ENCODE measurements at places on chromosomes 6 and 20. TPM values are rescaled to one million over a fixed set of nuclear protein-coding genes. Genes with fewer than 3 reads are reported as not detected.
A peak's percentile ranks its signal among the peaks of the same experiment; 100 is the strongest.

DNA sequence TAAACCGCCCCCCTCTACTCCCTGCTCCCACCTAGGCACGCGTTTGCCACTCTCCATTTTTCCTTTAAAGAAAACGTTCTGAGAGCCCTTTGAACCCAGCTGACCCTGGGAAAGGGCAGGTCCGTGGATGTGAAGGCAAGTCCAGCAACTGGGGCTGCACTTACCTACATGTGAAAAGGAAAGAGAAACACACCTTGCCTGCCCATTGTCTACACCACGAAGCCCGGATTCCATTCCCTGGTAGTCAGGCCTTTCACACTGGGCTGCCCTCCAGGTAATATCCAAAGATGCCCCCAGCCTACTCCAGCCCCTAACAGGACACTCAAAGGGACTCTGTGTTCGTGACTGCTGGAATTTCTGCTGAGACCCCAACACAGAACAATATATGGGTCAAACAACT is 94.4 kb downstream of the CD83 start:
- DNase-seq: no peak

GRCh38 chr6:17281100-17281496 is at the start of gene RBM24:
Gene RBM24 (plus strand): TSS chr6:17281361. CDS start chr6:17281582, 221 bp downstream.
- peak; percentile 60 for DNase-seq

GRCh38 chr6:44349904-44350649 is 7.6 kb downstream of the SPATS1 start:
- no peak for DNase-seq

DNA sequence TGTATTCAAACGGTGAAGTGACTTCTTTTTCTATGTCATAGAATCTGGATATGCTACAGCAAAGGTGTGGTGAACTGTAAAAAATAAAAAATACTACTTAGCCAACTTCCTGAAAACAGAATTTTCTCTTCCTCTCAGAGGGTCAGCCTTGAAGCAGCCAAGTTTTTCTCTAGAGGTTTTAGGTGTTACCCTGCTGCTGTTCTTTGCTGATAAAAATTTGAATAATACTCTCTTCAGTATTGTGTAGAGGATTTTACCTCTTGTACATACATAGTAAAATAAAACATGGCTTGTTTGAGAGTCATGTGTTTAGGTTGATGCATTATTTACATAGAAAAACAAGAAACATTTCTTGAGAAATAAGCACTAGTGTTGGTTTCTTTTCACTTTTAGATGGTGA is 458.4 kb downstream of the TBC1D32 start:
- DNase-seq: no peak

DNA sequence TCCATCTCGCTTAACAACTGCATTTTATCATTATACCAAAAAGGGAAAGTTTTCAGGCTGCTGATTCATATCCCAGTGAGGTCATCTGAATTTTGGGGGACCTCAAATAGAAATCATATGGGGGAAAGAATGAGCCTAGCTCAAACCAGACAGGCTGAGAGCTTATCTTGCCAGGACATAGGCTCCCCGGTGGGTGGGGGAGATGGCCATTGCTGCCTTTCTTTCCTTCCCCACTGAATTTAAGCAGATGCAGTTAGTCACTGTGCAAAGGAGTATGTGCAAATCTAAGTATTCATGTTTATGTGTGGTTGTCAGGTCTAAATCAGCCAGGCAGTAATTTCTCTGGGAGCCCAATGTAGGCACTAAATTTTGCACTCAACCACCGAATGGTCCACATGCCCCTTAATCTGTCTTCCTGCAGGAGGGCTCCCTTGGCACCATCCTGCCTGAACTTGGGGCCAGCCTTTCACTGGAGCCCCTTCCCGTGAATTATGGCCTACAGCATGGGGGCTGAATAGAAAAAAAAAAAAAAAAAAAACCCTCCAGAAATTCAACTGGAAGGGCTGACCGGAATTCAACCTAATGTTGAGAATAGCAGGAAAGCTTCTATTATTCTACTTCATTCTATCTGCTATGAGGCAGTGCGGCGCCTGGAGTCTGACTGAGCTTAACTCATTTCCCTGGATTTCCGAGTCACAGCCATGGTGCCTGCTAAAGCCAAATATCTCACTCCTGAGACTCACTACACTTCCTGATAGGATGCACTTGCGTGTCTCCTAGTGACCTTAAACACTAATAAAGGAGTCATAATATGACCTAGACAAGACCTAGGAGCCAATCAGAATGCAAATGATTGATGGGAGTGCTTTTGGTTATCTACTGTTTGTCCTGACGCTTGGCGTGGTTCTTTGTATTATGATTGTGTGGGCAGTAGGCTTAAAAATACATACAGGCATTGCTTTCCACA is 161.5 kb upstream of the HEY2 start:
- no peak for DNase-seq

CALHM5 gene
- total RNA-seq: 2.5 TPM

GRCh38 chr6:50602292-50602691 is 111.0 kb upstream of the TFAP2D start:
- DNase-seq: no peak

BFSP1 gene
- total RNA-seq: 0.68 TPM

- no peak for DNase-seq
Observed at GRCh38 chr6:146041282-146041681, 12.4 kb downstream of the GRM1 start.

- DNase-seq: no peak
Observed at GRCh38 chr6:300494-301198, 8.4 kb downstream of the DUSP22 start.

RBM24 gene
- total RNA-seq: 121 TPM

DNA sequence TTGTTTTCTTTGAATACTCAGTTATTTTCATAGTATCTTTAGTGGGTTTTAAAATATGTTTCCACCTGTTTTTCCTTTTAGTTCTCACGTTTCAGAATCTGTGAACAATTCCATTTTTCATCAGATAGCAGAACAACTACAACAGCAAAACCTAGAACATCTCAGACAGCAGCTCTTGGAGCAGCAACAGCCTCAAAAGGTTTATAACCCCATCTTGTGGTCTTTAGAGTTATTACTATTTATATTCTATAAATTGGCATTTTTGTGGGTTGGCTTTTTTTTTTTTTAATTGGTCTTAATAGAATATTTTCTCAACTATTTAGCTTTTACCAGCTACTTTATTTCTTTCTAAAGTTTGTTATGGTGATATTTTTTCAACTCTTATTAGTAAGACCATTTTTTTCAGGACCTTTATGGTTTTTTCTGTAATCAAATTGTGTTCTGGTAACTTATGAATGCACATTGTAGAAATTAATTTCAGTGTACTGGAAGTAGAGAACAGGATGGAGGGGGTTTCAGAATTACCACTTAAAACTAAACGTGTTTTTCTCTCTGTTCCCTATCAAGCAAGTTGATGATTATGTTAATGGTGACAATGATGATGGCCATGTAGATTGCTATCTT is 72.2 kb downstream of the SCAF8 start:
- DNase-seq: no peak

DNA sequence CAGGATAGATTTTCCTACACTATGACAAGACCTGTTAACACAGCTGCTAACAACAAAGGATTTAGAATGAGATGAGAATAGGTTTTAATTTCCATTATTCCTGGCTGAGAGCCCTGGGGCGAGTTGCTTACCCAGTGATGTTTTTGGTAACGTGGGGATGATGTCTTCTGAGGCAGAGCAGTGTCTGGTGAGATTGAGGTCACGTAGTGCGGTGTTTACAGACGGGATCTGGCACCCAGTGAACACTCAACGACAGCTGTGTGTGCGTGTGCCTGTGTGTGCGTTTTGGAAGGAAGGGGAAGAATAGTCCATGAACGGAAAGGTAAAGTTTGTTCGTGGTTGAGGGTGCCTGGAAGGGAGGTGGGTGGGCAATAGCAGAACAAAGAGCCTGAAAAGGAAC is 384.7 kb downstream of the C6orf118 start:
- DNase-seq: no peak

TOP1 gene
- 30.4 TPM for total RNA-seq

DNA sequence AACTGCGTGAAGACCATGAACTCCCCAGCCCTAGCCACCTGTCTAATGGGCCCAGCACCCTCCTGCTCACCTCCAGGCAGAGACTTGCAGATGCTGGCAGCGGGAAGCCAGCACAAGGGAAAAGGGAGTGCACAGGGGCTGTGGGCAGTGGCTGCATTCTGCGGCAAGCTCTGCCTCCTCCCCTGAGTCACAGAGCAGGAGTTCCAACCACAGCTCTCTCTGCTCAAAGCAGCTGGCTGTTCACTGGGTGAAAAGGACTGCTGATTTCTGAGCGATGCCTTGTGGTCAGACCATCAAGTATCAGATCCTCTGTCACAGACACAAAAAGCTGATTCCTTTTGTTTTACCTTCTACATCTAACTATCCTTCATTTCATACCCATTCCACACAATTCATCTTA is 10.5 kb downstream of the NKX2-2 start:
- no peak for DNase-seq

WTAP gene
- total RNA-seq: 57.4 TPM

GRCh38 chr20:39897058-39897457 is 792.0 kb downstream of the MAFB start:
- DNase-seq: no peak

DNA sequence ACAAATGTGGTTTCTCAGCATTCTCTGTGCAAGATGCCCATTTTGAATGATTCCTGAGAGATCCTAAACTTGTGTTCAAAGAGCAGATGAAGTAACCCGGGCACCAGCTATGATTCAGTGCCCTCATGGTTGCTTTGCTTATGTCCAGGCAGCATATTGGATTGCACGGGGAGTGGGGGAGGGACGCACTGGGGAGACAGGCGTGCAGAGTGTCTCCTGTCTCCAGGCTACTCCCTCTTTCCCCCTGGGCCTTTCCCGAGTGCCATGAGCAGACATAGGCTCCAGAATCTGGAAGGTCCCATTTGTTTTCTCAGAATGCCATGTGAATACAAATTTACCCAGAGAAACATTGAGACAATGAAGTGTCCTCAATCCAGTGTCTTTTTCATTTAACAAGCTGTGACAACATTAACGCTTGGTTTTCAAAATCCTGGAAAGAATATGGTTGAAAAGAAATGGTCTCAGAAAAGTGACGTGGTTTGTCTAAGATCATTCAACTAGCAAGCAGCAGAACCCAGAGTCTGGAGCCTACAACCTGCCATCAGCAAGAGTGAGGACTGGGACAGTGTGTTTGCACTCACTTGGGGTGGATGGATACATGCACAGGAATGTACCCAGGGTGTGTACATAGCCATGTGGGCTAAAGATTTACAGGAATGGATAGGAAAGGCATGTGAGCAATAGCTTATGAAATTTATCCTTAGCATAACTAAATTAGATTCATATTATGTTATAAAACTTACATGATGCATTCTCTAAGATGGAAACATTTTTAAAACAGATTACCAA is 4.2 kb downstream of the SYNDIG1 start:
- no peak for DNase-seq

SIRPD gene
- not detected for total RNA-seq

GRCh38 chr6:18081025-18081668 is 41.3 kb downstream of the NHLRC1 start:
- no peak for DNase-seq

DNA sequence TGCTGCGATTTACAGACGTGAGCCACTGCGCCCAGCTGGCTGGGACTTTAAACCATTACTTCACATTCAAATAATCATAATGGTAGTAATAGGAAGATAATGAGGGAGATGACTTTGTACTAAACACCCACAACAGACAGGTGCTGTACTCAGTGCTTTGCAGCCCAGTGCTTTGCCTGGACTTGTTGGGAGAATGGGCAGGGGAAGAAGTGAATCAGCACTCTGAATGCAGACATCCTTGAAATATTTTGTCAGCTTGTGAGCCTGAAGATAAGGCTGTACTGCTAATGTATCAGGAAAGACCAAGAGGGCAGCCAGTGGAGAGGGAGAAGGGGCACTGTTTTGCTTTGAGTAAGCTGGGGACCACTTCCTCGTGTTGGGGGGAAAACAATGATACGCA is 17.4 kb downstream of the NKX2-2 start:
- DNase-seq: no peak

SLA2 gene
- total RNA-seq: 0.37 TPM

BANF2 gene
- total RNA-seq: not detected

DNA sequence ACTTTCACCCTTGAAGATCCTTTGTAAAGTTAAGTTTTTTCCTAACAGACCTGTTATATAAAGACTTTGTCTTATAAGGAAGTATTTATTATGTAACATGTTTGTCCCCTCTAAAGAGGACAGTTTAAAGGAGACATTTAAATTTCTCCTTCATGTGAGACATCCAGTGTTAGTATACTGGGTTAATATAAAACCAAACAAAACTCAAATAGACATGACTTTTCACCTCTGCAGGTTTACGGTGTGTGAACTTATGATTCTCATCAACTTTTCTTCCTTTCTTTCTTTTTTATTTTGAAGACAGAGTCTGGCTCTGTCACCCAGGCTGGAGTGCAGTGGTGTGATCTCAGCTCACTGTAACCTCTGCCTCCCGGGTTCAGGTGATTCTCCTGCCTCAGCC is 17.4 kb upstream of the MPC1 start:
- no peak for DNase-seq

DNA sequence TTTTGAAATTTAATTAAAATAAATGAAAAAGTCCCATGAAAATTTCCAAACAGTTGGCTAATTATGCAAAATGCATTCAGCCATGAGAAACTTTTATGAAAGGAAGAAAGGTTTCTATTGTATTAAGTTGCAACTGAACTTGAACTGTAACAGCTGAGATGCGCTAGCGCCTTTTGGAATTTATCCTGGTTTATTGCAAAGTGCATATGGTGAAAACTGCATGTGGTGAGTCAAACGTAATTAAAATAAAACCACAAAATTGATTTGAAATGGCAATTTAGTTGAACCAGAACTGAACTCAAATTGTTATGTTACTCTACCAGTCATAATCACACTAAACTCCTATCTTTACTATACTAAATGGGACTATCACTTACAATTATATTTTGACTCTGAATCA is 46.4 kb upstream of the COL21A1 start:
- no peak for DNase-seq

GHRH gene
- 10.7 TPM for total RNA-seq

DNA sequence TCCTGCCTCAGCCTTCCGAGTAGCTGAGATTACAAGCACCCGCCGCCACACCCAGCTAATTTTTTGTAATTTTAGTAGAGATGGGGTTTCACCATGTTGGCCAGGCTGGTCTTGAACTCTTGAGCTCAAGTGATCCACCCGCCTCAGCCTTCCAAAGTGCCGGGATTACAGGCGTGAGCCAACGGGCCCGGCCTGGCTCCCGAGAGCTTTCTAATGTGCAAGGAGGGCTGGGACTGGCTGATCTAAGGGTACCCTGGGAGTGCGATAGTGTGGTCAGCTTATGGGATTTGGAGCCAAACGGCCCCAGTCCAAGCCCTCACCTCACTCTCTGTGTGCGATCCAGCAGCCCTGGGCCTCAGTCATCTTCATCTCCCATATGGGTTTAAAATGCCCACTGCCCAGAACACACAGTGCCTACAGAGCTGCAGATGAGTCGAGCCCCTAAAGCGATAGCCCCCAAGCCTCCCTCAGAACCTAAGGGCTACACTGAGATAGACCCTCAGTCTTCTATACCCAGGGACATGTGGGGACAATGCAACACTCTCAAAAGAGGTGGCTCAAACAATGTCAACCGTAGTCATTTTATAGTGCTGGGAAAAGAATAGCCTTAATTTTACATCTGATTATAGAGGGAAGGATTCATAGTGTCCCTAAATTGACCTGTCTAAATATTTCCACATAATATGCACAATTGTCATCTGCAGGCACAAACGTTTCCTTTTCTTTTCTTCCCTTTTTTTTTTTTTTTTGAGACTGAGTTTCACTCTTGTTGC is 50.1 kb downstream of the SSR1 start:
- no peak for DNase-seq

IL17F gene
- total RNA-seq: not detected

GRCh38 chr6:44925100-44925739 is 402.9 kb upstream of the RUNX2 start:
- no peak for DNase-seq

All from left cardiac atrium (tissue), 4 donors.